Stimulated activated CD8-positive, alpha-beta memory T cell treated with anti-CD3 and anti-CD28 coated beads, Interleukin-2, amount 100 ng/mL, for 48 hours (primary cell): ENCODE measurements at places on chromosomes 13 and 19.
A peak's percentile ranks its signal among the peaks of the same experiment; 100 is the strongest.

DNA sequence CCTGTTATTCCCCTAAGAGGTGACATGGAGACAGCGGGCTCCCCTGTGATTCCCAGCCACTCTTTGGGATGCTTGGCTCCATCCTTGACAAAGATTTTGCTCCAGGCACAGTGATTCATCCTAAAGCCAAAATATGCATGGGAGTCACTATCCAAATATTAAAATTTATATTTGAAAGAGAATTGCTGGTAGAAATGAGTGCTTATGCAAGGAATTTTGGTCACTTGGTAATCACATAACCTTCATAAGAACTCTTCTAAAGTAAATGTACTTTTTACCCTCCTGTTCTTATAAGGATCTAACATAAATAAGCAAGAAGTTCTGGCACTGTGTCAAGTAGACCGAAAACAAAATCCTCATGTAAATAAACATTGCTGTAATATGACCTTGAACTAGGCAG is 385.8 kb downstream of the ITGBL1 start:
- DNase-seq = no peak

DNA sequence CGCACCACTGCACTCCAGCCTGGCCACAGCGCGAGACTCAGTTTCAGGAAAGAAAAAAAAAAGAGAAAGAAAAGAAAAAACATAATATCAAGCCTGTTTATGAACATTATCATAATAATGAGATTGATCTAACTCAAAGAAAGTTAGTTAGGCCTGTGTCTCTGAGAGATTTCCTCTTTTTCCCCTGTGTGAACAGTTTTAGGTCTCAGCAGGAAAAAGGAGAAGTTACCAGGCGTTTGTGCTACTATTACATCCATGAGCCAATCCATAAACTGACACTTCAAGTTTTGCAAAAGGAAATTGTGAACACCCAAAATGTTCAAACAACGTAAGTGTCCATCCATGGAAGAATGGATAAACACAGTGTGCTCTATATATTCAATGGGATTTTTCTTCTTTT is 3.8 kb downstream of the TARM1 start:
- DNase-seq = no peak

- no peak for DNase-seq
Observed at GRCh38 chr13:102405499-102406100, 3.8 kb upstream of the FGF14 start.

DNA sequence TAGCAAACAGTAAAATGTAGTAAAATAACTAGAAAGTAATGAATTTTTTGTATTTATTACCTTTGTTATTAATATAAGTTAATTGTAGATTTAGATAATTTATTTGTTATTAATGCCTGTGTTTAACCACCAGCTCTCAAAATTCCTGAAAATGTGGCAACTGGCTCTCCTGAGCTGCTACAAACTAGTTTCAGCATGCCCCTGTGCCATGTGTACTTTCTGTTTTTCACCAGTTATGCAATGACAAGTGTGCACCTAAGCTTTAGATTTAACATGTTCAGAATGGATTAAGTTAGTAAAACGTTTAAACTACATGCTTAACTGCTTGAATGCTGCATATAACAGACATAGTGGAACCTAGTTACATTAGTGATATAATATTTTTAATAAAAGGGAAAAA is 88.1 kb downstream of the POSTN start:
- no peak for DNase-seq

DNA sequence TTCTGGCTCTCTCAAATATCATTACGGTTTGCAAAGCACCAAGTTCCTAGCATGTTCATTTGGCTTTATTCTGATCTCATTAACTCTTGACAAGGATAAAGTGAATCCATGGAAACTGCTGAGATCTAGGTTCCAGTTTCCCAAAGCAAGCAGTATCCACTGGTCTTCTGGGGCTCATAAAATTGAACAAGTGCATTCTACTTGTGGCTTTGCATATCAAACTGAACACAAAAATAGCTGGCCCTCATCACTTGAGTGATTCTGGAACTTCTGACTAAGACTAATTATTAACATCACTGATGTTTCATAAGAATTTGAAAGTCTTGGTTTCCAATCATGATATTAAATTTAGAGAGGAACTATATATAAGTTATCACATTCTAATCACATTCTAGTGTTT is 6.3 kb upstream of the KCTD12 start:
- no peak for DNase-seq

DNA sequence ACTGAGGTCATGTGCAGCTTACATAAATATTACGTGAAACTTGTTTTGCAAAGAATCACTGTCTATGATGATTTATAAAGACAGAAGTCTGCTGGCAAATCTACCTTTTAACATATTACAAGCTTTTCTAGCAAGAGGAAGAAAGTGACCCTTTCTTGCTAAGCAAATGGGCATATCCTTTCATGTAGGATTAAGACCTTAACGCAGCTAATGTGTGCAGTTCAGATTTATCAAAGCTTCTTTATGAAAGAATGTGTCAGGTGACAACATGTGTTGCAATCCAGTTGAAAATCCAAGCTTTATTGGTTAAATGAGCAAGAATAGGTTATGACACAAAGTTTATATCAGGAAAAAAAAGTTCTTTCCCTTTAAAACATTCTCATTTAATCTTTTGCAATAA is 115.6 kb upstream of the NBEA start:
- DNase-seq = no peak

DNA sequence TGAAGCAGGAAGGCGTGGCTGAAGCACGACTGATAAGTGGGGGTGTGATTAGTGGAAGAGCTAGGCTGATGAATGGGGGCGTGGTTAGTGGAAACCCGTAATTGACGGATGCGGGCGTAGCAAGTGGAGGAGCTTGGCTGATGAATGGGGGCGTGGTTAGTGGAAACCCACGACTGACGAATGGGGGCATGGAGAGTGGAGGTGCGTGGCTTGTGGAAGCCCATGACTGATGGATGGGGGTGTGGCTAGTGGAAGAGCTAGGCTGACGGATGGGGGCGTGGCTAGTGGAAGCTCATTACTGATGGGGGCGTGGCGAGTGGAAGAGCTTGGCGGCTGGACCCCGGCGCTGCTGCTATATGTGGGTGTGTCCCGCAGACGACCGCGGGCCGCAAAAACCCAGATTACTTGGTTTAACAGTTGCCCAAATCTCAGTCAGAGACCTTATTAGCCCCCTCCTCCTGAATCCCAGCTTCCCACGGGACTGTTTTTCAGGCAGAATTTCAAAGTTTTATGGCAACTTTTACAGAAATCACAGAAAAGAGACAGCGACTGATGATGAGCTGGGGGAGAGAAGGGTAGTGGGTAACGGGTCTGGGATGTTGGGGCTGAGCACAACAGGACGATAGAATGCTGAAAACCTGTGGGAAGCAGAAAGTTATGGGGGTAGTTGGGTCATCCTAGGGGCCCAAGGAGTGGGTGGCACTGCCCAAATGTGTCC is 9.0 kb upstream of the MEIS3 start:
- DNase-seq = peak; percentile 78

GRCh38 chr19:46915386-46915785 is 54.6 kb downstream of the ARHGAP35 start:
- no peak for DNase-seq

- DNase-seq = no peak
Observed at GRCh38 chr19:45906221-45906620, 3.8 kb upstream of the MYPOP start.

GRCh38 chr19:51507640-51508058 is 6.0 kb upstream of the SIGLEC12 start:
- DNase-seq = no peak

- DNase-seq = no peak
Observed at GRCh38 chr19:28504139-28504538, 708.8 kb downstream of the UQCRFS1 start.

DNA sequence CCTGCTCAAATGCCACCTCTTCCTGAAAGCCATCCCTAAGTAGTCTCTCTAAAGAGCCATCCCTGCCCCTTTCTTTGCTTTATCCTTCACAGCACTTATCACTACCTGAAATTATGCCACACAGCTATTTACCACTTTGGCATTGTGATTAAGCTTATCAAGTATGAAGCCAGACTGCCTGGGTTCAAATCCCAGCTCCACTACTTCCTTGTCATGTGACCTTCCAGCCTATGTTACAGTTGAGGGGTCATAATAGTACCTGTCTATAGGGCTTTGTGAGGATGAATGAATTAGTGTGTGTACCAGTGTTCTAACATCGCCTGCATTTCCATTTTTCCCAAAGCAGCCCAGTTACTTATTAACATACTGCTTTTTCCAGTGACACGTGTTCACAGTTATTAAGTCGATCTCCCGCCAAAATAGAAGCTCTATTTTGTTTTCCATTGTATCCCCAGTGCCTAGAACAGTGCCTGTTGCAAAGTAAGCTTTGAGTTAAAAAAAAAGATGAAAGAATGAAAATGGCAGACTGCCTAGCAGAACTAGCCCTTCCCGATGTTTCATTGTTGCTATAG is 32.8 kb downstream of the ZSWIM9 start:
- DNase-seq = no peak

- DNase-seq = no peak
Observed at GRCh38 chr19:4647676-4648644, 8.6 kb downstream of the TNFAIP8L1 start.

DNA sequence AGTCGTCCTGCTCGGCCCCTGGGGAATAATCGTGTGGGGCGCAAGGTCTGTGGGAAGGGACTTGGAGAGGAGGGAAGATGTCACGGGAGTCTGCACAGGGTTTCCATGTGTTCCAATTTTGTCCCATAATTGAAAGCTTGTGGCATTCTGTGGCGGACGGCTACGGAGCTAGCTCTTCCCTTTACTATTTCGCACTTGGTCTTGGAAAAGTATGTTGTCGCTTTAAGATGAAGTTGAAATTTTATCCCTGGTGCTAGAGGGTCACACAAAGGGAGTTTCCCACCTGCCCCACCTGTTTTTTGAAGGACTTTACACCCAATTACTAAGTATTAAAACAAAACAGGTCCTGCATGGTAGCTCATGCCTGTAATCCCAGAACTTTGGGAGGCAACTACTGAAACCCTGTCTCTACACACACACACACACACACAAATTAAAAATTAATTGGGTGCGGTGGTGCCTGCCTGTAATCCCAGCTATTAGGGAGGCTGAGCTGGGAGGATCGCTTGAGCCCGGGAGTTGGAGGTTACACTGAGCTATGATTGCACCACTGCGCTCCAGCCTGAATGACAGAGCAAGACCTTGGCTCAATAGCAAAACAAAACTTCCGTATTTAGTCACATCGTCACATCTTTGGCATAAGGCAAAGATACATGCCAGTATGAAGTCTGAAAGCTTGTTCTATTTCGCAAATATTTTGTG is 967 bp upstream of the TPT1 start:
- DNase-seq = no peak

- DNase-seq = no peak
Observed at GRCh38 chr19:49453757-49454240, 774 bp downstream of the ALDH16A1 start.

GRCh38 chr13:98686270-98686669 is 66.2 kb downstream of the SLC15A1 start:
- no peak for DNase-seq

- peak; percentile 39 for DNase-seq
Observed at GRCh38 chr19:46718157-46718933, 1.4 kb upstream of the PRKD2 start.

- DNase-seq = no peak
Observed at GRCh38 chr19:590750-591098, 1.0 kb downstream of the HCN2 start.

GRCh38 chr13:23667750-23668149 is 97.5 kb downstream of the TNFRSF19 start:
- no peak for DNase-seq

- no peak for DNase-seq
Observed at GRCh38 chr19:54682306-54682856, 19.6 kb downstream of the LILRB4 start.

- peak; percentile 27 for DNase-seq
Observed at GRCh38 chr19:18233224-18233825, 7.1 kb upstream of the PDE4C start.

GRCh38 chr13:53004573-53004972 is 24.0 kb upstream of the OLFM4 start:
- DNase-seq = no peak

DNA sequence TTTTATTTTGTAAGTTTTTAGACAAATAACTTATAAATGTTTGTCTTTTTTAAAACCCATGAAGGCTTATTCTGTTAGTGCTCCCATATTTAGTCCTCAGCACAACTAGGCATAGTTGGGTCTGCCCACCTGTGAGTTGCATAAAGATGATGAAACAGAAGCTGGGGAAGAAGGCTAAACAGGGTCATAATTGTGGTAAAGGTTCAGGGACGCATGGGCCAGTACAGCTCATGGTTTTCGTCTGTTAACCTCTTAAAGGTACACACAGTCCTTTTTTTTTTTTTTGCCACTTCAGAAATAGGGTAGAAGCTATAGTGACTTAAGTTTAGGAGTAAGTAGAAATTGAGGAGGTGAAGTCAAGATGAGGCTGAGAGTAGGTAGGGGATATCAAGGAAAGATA is 58.3 kb downstream of the TM9SF2 start:
- no peak for DNase-seq

DNA sequence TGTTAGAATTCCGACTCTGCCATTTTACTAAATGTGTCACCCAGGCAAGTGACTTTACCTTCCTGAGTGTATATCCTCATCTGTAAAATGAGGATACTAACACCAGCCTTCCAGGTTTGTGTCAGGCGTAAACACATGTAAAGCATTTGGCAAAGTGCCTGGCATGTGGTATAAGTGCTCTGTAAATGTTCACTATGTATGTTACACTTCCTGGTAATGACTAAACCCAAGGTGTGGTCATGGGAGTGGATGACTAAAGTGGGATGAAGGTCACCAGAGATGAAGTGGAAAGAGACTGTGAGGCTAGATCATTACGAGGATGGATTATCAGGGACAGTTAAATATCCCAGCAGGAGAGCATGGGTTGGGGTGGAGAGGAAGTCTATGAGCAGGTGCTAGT is 25.6 kb downstream of the DEDD2 start:
- DNase-seq = no peak

DNA sequence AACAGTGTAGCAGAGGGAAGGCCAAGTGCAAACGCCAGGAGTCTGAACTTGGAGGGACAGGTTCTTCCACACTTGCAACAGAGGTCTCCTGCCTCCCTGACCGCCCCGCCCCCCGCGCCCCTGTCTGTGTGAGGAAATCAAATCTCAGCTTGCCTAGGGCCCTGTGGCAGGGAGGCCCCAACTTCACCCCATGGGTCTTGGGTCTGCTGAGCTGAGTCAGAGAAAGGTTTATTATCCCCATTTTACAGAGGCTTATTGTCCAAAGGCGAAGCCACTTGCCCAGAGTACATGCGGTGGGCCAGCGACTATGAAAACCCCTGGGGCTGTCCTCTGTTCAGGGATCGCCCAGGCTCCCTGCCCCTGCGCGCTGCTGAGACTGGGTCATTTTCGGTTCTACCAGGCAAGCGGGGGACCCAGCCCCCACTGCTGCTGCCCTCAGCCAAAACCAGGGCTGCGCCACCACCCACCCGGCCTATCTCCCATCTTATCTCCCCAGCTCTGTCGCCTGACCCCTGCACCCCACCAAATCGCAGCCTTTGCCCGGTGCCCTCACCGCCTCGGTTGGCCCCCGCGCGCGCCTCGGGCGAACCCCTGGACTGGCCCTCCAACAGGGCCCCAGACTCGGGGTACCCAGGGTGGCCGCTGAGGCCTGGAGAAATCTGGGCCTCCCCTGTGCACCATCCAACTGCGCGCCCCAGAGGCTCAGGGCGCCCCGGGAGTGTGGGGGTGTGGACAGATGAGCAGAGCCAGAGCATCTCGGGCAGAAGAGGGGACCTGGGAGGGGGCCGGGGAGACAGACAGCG is 850 bp upstream of the CERS4 start:
- no peak for DNase-seq

GRCh38 chr13:112238436-112238995 is 137.6 kb upstream of the SPACA7 start:
- DNase-seq = no peak
